ENCODE measurements at places on chromosomes 2 and 18. TPM values are rescaled to one million over a fixed set of nuclear protein-coding genes. Genes with fewer than 3 reads are reported as not detected.

Gene RAD51AP2
- polyA plus RNA-seq, result not detected

Gene PCARE
- not detected for polyA plus RNA-seq

Gene RSAD2
- polyA plus RNA-seq, result not detected

Gene NYAP2
- not detected for polyA plus RNA-seq

Gene G6PC2
- polyA plus RNA-seq, result not detected

Gene CFAP65
- not detected for polyA plus RNA-seq

Gene VAMP8
- polyA plus RNA-seq, result 1.7 TPM

Gene OSR1
- 48.0 TPM for polyA plus RNA-seq

Gene CHRNG
- not detected for polyA plus RNA-seq

Gene TPO
- not detected for polyA plus RNA-seq

Gene NT5C1B
- not detected for polyA plus RNA-seq

Gene RGPD4
- not detected for polyA plus RNA-seq

Gene TUBB8B
- not detected for polyA plus RNA-seq

Gene ADNP2
- 5.6 TPM for polyA plus RNA-seq

Gene NEURL3
- not detected for polyA plus RNA-seq

Gene UNC80
- not detected for polyA plus RNA-seq

Gene ST6GAL2
- not detected for polyA plus RNA-seq

Gene DSG3
- polyA plus RNA-seq, result not detected

Gene MAPK4
- polyA plus RNA-seq, result not detected

Gene KCNJ3
- polyA plus RNA-seq, result not detected

Gene CXCR4
- polyA plus RNA-seq, result not detected

Gene GPR155
- 2.6 TPM for polyA plus RNA-seq

Gene RMDN2
- polyA plus RNA-seq, result 3.0 TPM

Gene FBLN7
- polyA plus RNA-seq, result 1.0 TPM

Gene EVX2
- polyA plus RNA-seq, result not detected

Gene CCDC121
- 0.67 TPM for polyA plus RNA-seq

Gene C2orf42
- 7.5 TPM for polyA plus RNA-seq

Gene MLPH
- 23.7 TPM for polyA plus RNA-seq

Gene ARHGAP28
- polyA plus RNA-seq, result 1.3 TPM

Gene ASB18
- not detected for polyA plus RNA-seq

Gene FKBP1B
- 15.1 TPM for polyA plus RNA-seq

Gene THUMPD2
- 7.0 TPM for polyA plus RNA-seq
